ENCODE measurements at places on chromosomes 1 and 21.

GRCh38 chr1:98099501-98099900 is 178.7 kb upstream of the DPYD start:
- DNase-seq: no peak

DNA sequence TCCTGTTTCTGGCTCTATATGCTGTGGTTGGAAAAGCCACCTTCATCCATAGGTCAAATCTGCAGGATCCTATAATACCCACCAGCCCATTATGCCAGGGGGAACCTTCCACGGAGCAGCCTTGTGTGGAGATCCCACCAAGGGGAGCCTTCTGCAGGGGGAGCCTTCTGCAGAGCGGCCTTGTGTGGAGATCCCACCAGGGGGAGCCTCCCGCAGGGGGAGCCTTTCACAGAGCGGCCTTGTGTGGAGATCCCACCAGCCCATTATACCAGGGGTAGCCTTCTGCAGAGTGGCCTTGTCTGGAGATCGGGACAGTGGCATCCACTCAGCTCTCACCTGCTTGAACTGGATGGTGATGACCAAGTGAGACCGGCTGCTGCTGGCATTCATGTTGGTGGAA is 85.3 kb downstream of the SCCPDH start:
- no peak for DNase-seq

- no peak for DNase-seq
These were observed 37.3 kb upstream of the LBR start for GRCh38 chr1:225464851-225465792.

- no peak for DNase-seq
These were observed 20.1 kb downstream of the SLC1A7 start for GRCh38 chr1:53122201-53122885.

GRCh38 chr1:18387307-18387706 is 93.4 kb upstream of the KLHDC7A start:
- DNase-seq: no peak

DNA sequence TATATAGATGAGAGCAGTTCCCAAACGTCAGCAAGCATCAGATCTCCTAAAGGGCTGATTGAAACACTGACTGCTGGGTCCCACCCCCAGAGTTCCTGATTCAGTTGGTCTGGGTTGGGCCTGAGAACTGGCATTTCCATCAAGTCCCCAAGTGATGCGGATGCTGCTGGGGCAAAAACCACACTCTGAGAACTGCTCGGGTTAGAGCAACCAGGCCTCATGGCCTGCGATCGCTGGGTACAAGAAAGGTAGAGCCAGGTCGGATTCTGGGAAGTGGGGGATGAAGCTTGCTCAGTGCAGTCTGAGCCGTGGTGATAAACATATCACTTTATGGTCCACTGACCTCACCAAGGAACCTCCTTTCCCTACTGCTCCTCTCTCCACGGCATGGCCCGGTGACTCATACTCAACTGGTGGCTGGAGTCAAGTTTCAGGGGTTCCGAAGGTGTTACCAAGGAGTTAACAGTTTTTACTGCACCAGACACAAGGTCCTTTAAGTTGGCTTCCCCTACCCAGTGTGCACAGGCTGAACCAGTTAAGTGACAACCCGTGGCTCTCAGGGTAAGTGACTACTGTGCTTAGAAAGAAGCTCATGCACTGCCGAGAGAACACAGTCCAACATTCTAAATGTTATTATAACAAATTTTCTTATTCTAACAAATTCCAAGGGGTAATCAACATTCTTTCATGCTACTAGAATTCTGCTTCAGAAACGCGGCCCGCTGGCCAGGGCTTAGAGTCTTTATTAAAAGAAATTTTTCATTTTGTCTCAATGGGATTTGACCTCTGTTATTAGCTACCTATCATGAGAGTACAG is 153.5 kb downstream of the TGFBR3 start:
- DNase-seq: no peak

DNA sequence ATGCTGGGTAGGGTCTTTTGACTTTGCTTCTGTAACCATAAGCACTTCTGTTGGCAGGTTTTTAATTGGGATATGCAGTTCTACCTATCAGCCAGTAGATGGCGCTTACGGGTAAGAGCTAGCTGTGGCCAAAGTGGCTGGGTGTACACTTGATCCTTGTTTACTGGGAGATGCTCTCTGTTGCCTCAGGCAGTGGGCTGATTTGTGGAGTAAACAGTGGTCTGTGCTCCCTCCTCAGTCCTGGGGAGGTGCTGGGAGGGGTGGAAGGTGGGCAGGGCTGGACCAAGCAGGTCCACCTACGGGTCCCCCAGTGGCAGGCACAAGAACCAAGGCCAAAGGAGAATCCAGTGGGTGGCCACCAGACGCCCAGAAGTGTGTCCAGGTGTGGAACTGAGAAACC is 43.4 kb downstream of the RALGPS2 start:
- no peak for DNase-seq

DNA sequence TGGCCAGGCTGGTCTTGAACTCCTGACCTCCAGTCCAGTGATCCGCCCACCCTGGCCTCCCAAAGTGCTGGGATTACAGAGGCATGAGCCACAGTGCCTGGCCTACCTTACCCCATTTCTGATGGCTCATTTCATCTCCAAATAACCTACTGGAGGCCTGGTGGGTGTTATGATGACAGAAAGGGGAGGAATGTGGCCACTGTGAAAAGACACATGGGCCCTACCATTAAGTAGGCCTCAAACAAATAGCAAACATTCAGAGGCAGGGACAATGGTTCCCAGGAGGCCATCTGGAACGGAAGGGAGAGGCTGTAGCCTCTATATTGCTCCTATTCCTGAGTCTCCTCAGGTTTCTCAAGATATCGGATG is 932 bp upstream of the FCRLA start:
- DNase-seq: no peak

DNA sequence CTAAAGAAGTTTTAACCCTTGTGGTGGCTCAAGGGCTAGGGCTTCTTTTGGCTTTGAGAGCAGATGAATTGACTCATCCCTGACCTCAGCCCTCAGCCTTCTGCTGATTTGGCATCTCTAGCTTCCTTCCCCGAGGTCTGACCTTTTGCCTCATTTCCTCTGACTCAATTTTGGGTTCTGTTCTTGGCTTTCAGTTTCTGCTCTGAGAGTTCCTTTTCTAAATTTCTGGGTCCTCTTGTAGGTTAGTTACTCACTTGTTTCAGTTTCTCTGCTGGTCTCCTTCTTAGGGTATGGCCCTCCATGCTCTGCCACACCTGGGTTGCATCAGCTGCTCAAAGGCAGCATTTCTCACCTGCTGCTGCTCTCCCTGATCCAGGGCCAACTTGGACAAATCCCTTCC is 19.4 kb downstream of the PDE4B start:
- no peak for DNase-seq

DNA sequence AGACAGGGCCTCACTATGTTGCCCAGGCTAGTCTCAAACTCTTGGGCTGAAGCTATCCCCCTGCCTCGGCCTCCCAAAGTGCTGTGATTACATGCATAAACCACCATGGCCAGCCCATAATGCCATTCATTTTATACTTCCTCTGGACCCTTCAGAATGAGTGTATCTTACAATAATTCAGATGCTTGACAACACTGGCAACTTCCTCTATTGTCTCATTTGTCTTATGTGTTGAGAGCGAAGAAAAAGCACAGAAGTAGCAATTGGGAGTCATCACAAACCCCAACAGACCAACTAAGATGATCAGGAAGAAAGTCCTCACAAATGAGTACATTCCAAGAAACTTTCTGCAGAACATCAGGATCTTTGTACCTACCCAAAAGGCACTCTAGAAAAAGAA is 191.9 kb downstream of the RERE start:
- no peak for DNase-seq

GRCh38 chr1:103160281-103160680 is 52.0 kb upstream of the COL11A1 start:
- no peak for DNase-seq

- DNase-seq: no peak
These were observed 11.4 kb upstream of the PRMT2 start for GRCh38 chr21:46624050-46624449.
